ENCODE measurements at places on chromosomes 11 and 22.

DNA sequence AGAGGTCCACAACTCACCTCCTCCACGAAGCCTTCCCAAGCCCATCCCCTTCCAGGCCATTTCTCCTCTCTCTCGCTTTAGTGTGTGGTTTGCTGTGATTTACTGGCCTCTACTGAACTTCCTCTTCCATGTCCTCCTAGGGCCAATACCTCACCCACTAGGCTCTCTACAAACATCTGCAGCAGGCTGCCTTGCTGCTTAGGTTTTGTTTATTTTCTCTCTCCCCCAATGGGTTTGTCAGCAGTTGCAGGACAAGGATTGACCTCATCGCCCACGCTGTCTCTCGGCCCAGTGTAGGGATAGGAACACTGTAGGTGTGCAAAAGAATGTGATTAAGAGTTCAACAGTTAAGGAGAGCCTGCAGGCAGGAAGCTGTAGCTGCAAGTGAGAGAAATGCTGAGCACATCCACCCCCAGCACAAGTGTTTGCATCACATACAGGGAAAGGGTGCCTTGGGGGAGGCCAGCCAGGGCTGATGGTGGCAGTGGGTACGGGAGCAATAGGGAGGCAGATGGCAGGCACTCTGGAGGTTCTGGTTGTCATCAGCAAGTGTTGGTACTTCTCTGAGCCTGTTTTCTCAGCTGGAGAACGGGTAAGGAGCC lies 1.4 kb downstream of the PC start:
- no peak for DNase-seq

DNA sequence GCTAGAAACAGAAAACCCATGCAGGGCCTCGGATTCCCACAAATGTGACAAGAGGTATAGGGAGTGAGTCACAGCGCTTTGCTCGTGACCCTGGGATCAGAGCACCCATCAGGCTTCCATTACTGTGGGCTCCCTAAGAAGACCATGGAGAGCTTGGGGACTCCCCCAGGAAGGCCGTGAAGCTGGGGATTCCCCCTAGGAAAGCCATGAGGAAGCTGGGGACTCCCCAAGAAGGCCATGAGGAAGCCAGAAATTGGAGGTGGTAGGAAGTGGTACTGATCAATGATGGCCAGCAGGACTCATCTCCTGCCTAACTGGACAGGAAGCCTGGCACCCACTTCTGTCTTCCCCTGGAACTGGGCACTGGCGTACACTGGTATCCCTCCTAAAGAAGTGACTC lies 10.1 kb upstream of the DCPS start:
- DNase-seq: no peak

GRCh38 chr22:35642305-35642741 lies 5.9 kb upstream of the APOL6 start:
- DNase-seq: no peak

GRCh38 chr11:112210890-112211289 lies 15.3 kb upstream of the PTS start:
- DNase-seq: no peak

DNA sequence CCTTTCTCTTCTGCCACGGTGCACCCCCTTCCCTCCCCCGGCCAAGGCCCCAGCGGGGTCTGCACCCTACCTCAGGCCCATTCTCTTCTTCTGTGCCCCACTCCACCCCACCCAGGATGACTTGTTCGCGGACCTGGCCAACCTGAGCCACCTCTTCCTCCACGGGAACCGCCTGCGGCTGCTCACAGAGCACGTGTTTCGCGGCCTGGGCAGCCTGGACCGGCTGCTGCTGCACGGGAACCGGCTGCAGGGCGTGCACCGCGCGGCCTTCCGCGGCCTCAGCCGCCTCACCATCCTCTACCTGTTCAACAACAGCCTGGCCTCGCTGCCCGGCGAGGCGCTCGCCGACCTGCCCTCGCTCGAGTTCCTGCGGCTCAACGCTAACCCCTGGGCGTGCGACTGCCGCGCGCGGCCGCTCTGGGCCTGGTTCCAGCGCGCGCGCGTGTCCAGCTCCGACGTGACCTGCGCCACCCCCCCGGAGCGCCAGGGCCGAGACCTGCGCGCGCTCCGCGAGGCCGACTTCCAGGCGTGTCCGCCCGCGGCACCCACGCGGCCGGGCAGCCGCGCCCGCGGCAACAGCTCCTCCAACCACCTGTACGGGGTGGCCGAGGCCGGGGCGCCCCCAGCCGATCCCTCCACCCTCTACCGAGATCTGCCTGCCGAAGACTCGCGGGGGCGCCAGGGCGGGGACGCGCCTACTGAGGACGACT lies 15.9 kb downstream of the RTN4RL2 start:
- no peak for DNase-seq

DNA sequence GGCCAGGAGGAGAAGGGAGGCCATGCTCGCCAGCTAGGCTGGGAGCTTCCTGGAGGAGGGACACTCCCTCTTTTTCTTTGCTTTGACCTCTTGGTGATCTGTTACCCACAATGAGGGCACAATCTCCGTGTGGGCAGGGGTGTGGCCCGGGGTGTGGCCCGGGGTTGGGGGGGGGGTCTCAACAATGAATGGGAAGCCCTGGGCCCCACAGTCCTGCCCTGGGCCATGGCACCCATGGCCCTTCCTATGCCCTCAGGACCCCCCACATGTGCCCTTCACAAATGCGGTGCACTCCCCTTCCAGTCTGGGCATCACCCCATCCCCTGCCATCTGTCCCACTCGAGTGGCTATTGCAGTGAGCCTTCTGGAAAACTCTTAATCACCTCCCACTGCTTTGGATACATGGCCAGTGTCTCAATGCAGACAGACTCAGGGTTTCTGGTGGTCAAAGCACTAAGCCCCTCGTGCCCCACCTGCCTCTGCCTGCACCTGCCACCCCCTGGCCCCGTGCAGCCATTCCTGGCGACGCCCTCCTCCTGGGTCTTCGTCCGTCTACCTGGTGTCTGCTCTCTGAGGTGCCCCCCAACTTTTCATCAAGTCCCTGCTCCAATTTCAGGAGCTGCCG lies 611.3 kb downstream of the TBC1D22A start:
- DNase-seq: no peak

DNA sequence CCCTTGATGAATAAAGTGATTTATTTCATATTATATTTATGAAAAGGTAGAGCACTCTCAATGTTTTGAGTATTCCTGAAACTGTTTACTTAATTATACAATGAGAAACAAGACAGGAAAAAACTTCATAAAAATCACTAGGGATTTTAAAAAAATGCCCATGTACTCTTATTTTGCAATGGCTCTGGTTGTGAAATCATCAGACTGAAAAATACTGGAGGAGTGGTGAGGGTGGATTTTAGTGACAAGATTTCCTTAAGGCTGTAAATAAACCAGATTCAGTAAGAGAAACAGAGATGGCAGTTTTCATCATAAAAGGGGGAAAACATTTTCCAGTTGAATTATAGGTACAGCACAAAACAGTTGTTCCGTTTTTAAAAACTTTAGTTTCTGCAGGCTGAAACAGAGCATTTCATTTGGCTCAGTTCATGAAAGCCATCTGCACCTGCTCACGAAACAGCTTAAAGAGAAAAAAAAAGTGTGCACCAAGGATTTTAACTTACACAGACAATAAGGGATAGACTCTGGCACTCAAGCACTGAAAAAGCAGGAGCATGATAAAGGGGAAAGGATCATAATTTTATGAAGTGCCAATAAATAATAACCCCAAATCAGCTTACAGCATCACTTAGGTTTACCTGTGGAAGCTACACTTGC lies 100.7 kb downstream of the MAML2 start:
- DNase-seq: no peak

- DNase-seq: no peak
These were observed 14.9 kb downstream of the CFAP300 start for GRCh38 chr11:102062106-102062505.

- no peak for DNase-seq
These were observed 26.0 kb upstream of the POLD3 start for GRCh38 chr11:74566146-74566960.

GRCh38 chr11:64632654-64633053 lies 41.6 kb downstream of the SLC22A12 start:
- no peak for DNase-seq

- no peak for DNase-seq
These were observed 128.5 kb downstream of the SLC1A2 start for GRCh38 chr11:35290876-35291275.

DNA sequence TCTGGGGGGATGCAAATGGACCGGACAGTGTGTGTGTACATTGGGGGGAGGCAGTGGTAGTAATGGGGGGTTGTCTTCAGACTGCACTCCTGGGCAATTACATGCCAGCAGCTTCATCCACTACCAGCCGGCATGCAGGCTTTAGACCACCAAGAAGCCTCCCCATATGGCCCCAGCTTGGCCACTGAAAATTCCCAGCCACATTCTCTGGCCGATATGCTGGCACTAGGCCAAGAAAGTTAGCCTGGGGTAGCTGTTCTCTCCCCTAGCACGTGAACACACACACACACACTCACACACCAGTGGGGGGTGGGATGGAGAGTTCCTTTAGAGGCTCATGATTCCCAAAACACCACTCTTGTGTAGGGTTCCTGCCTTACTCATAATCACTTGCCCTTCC lies 3.6 kb upstream of the ROBO3 start:
- DNase-seq: peak; percentile 33

DNA sequence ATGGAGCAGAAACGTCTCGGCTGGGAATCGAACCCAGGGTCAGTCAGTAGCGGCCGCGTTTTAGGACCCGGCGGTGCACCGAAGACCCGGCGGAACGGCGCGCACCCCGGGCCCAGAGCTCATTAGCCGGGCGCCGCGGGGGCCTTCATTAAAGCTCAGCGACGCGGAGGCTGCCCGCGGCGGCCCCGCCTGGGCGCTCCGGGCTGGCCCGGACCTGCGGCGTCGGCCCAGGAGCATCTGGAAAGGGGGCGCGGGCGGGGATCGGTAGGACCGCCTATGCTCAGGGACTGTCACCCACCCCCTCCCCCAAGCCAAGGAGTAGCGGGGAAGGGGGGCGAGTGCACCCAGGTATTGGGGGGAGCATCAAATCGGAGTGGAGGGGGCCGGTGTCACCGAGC lies 52.2 kb downstream of the CYTH4 start:
- DNase-seq: no peak

DNA sequence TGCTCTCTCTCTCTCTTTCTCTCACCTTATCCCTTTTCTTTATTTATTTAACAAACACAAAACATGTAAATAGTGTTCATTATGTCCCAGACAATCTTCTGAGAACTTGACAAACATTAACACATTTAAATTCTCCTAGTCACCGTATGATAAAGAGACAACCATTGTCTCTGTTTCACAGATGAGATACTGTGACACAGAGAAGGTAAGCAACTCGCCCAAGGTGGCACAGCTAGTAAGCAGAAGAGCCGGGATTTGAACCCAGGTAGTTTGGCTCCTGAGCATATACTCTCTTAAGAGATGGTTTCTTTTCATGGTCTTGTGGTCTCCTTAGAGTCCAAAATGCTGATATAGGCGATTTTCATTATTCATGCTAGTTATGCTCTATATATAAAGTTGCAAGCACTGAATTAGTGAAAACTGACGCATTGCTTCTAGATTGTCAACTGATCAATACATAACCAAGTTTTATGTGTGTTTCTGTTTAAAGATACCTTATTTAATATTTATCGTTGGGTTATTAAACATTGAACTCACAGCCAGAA lies 58.1 kb downstream of the MIAT start:
- no peak for DNase-seq

DNA sequence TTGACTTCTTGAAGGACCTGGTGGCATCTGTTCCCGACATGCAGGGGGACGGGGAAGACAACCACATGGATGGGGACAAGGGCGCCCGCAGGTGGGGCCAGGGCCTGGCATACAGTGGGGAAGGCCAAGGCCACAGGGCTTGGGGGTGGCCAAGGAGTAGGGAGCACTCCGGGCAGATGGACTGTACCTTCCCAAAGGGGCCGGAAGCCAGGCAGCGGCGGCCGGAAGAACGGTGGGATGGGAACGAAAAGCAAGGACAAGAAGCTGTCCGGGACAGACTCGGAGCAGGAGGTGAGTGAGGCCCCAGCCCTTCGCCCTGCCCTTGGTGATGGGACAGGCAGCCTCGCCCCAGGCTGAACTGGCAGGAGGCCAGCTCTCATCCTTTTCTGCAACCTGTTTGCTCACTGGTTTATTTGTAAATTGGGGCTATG lies 1.2 kb downstream of the DRAP1 start:
- DNase-seq: no peak

- DNase-seq: peak; percentile 5
These were observed 23.6 kb downstream of the PDGFB start for GRCh38 chr22:39220890-39221850.

- no peak for DNase-seq
These were observed 5.3 kb upstream of the MALAT1 start for GRCh38 chr11:65493367-65494176.

DNA sequence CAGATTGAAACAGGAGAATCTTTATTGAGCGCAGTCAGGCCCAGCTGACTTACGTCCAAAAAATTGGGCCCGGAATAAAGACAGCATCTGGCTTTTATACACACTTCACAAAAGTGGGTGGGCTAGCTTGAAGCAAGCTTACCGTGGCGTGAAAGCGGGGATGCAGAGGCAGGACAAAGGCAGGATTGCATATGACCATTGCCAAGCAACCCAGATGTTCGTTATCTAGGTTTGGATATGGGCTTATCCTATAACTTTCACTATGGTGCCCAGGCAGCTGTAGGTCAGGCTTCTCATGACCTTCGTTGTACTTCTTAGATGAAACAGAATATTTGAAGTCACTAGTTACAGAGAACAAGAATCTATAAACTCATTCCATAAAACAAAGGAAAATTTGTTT lies 1575.6 kb upstream of the RAG2 start:
- DNase-seq: no peak

DNA sequence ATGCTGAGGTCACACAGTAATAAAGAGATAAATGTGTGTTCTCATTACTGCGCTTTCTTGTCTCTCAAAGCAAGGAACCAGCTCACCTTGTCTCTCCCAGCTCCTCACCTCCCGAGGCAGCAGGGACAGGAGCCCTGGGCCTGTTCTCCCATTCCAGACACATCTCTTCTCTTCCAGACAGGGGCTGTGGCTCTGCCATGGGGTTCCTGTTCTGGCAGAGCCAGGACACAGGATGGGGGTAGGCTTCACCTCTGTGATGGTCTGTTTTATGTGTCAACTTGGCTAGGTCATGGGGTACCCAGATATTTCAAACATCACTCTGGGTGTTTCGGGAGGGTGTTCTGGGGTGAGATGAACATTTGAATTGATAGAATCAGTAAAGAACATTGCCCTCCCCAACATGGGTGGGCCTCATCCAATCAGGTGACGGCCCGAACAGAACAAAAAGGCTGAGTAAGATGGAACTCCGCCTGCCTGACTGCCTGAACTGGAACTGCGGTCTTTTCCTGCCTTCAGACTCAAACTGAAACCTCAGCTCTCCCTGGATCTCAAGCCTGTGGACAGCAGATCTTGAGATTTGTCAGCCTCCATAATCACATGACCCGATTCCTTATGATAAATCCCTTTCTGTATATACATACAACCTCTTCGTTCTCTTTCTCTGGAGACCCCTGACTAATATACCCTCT lies 2.0 kb upstream of the VSIG10L2 start:
- no peak for DNase-seq

DNA sequence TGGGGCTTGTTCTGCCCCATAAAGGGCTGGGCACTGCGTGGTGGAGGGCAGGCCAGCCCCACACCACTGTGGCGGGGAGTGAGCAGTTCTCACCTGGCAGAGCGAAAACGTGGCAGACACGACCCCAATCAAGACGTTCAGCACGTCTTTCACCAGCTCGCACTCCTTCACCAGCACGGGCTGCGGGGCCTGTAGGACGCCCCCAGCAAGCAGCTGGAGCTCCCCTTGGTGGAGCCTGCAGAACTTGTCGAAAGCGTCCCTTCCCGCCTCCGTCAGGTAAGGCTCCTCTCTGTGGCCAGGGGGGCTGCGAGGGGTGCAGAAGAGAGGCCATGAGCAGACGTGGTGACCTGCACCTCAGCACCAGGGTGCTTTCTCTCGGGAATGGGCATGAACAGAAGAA lies 11.6 kb downstream of the TUBGCP6 start:
- DNase-seq: no peak

- no peak for DNase-seq
These were observed 37.4 kb downstream of the CTNND1 start for GRCh38 chr11:57798905-57799559.

All from mesothelial cell of epicardium (in vitro differentiated cells).